ENCODE measurements at places on chromosomes 5 and 9. TPM values are rescaled to one million over a fixed set of nuclear protein-coding genes. Genes with fewer than 3 reads are reported as not detected.
A peak's percentile ranks its signal among the peaks of the same experiment; 100 is the strongest.

SPINK7 gene
- not detected for polyA plus RNA-seq

- DNase-seq, result no peak
Observed at GRCh38 chr5:174947548-174947947, 223.2 kb downstream of the MSX2 start.

- no peak for DNase-seq
Observed at GRCh38 chr5:86684222-86684621, 66.5 kb downstream of the COX7C start.

DNA sequence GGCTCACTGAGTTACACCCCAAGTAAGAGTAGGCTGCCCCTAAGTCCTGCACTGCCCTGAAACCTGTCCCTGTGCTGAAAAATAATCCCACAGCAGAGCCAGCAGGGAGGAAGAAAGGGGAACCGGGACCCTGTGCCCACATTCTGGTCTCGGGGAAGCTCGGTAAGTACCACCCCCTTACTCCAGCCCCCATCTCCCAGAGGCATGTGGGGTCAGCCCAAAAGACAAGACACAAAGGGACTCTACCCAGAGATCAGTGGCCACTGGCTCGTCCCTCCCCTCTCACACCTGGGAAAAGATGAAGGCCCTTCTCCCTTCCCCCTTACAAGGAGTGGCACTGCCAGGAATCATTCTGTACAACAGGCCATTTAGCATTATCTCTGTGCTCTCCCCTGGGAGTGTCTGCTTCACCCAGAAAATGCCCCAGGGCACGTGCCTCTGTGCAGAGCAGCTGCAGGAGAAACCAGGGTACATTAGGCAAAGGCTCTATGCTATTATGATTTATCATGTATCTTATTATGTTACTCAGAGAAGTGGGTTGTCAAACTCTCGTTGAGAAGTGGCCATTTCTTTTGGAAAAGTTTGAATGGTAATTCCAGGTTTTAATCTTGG is 71.3 kb downstream of the NDFIP1 start:
- no peak for DNase-seq

GRCh38 chr9:83166372-83166771 is 103.4 kb upstream of the RASEF start:
- peak; percentile 12 for DNase-seq

LRRC14B gene
- not detected for polyA plus RNA-seq

ADRA1B gene
- 2.7 TPM for polyA plus RNA-seq

RNF208 gene
- polyA plus RNA-seq, result 8.7 TPM

DNA sequence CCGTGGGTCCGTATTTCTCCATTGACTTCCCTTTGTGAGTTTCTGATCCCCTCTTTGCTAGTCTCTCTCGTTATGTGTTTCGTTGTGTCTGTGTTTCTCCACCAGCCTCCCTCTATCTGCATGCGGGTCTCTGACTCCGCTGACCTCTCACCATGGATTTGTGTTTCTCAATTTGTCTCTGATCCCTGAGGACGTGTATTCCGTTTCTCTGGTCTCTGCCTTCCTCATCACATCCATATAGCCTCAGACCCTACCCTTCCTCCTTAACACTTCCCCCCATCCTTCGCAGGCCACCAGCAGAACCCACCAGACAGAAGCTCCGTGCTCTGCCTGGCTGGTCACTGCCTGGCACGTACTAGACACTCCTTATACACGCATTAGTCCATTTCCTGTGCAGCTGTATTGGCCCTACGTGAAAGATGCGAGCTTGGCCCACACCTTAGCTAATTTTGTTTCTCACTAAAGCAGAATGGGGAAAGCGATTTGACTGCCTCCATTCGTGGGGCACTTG is 631 bp downstream of the B4GALT7 start:
- DNase-seq, result no peak

DNA sequence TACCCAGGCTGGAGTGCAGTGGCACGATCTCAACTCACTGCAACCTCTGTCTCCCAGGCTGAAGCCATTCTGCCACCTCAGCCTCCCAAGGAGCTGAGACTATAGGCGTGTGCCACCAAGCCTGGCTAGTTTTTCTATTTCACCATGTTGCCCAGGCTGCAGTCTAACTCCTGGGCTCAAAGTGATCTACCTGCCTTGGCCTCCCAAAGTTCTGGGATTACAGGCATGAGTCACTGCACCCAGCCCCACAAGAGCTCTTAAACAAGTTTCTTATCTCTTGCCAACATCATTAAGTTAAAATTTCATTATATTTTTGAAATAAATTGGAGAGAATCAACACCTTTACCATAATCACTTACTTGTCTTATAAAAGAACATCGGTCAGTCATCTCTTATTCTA is 280.3 kb downstream of the ARHGEF28 start:
- DNase-seq, result no peak

GTF3C5 gene
- 67.4 TPM for polyA plus RNA-seq
